GM12865 (cell line): ENCODE measurements at places on chromosomes 7 and 10.

- DNase-seq: peak; percentile 48
These were observed 51.5 kb downstream of the CCNY start for GRCh38 chr10:35387768-35388167.

DNA sequence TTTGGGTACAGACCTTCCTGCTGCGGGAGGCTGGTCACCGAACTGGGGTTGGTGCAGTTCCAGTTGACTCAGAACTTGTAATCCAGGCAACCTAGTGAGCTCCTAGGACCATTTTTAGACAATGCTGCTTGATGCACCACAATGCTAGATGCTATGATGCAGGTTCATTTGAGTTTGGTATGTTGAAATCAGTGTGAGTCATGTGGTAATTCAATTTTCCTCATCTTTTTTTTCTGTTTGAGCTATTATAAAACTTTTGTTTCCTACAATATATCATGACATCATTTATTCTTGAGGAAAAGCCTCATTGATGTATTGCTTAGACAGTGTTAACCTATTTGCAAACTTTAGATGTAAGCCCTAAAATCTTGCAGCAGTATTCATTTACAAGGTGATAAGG is 40.9 kb upstream of the MTPN start:
- DNase-seq: no peak

DNA sequence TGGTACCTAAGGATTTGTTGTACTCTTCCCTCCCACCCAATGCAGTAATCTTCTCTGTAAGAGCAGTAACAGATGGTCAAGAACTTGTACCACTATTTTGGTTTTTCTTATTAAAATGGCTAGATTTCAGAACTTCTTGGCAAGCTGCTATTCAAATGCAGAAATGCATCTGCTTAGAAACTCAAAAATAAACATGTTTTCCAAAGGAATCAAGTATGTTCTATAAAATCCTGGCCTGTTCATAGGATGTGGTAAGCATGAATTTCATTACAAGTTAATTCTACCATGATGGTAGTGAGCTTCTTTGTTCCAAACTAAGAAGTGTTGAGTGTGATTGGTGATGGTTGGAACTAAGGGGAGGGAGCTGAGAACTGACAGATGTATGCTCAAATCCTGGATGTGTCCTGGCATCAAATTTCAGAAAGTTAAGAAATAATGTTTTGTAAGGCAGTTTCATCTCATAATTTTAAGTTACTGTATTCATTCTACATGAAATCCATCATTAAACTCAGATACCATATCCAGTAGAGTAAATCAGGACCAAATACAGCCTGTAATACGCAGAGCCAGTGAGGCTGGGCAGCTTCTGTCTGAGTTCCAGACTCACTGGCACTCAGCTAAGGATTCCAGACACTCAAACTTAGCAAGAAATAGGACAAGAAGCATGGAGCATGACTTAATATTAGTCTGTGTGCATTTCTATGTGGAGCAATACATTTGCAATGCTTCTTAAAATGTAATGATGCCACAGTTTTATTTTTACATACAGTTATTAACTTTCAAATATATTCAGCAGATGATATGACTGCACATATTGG is 119.6 kb downstream of the TES start:
- DNase-seq: no peak

- no peak for DNase-seq
These were observed 25.2 kb upstream of the BTBD16 start for GRCh38 chr10:122245897-122246296.
